ENCODE measurements at places on chromosomes 3 and 15.

DNA sequence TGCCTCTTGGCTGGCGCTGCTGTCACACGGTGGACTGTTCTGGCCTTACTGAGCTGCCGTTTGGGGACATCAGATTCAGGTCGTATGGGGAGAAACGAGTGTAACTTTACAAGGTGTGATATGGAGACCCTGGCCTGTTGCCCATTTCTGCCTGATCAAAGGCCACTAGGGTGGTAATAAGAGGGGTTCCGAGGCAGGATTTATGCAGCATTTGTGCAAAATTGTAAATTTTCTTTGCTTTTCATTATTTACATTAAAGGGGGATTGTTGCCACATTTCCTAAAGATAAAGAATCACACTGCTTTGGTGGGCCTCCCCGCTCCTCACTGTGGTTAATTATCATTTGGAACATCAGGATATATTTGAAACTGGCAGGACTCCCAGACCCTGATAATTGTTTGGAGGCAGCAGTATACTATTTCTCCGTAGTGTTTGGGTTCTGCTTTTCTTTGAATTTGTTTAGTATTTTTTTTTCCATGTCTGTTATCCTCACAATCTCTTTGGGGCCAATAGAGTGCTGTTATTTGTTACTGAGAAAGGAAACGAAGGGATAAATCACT is 891 bp downstream of the NXPE3 start:
- DNase-seq = peak; percentile 47

GRCh38 chr3:134869153-134869726 is 74.2 kb downstream of the EPHB1 start:
- no peak for DNase-seq

GRCh38 chr3:165645191-165645590 is 192.0 kb downstream of the BCHE start:
- no peak for DNase-seq

GRCh38 chr3:127424766-127425504 is 137.1 kb upstream of the PRR20G start:
- no peak for DNase-seq

GRCh38 chr3:193829781-193830180 is 236.8 kb downstream of the OPA1 start:
- DNase-seq = peak; percentile 30

GRCh38 chr15:40968290-40969085 is 15.2 kb downstream of the CHAC1 start:
- no peak for DNase-seq

DNA sequence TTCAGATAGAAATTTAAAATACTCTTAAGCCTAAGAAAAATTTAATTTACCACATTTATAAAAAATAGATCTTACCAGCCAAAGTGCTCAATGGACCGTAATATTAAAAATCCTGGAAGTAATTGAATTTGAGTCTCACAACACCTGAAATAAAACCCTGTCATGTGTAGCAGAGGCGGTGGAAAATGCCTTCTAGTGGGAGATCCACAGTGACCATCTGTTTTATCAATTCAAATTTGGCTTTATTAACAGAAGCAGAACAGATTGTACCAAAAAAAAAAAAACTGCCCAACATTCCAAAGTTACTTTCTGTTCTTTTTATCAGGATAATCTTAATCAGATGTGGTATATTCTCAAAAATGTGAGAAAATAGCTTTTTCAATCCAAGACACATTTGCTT is 71.7 kb downstream of the DMXL2 start:
- DNase-seq = no peak

DNA sequence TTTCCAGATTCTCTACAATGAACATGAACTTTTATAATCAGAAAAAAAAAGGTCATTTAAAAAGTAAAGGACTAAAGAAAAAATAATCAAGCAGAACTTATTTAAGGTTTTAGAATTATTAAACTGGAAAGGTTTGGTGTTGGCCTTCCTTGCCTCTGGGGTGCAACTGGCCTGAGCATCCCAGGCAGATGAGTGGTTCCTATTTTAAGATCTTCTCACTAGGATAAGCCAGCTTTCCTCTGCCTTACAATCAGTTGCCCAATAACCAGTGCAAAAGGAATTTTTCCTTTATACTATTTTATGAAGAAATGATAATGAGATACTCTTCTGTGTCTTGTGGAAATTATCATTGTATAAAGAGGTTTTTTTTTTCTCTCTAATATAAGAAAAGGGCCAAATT is 56.6 kb downstream of the SEC22A start:
- peak; percentile 19 for DNase-seq
